ENCODE measurements at places on chromosomes 5 and 9.

DNA sequence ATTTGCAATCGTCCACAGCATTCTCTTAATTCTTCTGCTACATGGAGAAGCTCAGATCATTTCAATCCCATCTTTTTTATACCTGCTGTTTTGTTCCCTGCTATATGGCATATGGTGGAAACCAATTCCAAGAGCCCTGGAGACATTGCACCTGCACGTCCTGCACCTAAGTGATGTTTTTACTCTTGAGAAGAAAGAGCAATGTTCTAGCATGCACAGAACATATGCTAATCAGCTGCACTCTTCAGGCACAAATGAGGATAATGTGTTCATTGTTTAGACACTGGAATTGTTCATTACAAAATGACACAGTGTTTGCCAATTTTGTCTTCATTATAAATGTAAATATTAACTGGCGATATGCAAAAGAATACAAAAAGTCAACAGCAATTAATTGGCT, 935.8 kb downstream of the TLE4 start:
- no peak for DNase-seq

DNA sequence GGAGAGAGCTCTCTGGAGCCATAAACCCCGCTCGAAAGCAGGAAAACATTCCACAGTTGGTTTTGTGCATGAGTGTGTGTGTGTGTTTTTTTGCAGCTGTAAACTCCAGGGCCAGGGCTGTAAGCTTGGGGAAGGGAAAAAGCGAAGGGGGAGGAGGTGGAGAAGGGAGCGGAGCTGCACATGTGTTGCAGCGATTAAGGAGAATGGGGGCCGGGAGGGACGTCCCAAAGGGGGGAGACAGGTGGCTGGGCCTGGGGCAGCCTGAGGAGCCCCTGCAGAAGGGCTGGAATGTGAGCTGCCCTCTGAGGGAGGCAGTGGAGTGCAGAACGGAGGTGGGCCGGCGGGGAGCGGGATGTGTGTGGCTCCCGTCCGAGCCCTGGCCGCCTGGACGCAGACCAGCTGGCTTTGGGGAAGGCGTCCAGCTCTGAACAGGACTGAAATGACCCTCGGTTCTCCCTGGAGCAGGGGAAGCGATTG, 2.7 kb upstream of the MYMK start:
- DNase-seq: no peak

DNA sequence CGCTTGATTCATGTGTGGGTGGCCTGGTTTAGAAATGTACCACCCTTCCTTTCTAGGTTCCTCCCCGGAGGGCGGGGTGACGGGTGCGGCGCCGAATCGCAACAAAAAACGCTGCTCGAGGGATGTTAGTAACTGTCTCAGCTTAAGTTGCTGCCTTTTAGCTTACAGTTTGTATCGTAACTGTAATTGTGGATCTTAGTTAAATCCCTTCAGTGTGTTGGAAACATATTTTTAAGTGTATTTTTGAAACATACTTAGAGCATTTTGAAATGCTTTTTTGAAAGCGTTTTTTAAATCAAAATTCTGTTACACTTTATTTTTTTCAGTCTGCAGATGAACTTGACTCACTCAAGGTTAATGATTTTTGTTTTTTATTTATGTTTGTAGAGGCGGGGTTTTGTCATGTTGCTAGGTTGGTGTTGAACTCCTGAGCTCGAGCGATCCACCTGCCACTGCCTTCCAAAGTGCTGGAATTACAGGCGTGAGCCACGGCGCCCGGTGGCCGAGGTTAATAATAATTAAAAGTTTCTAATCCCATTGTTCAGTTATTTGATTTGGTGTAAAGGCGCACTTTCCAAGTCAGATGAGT, 997 bp upstream of the CHD1 start:
- no peak for DNase-seq

DNA sequence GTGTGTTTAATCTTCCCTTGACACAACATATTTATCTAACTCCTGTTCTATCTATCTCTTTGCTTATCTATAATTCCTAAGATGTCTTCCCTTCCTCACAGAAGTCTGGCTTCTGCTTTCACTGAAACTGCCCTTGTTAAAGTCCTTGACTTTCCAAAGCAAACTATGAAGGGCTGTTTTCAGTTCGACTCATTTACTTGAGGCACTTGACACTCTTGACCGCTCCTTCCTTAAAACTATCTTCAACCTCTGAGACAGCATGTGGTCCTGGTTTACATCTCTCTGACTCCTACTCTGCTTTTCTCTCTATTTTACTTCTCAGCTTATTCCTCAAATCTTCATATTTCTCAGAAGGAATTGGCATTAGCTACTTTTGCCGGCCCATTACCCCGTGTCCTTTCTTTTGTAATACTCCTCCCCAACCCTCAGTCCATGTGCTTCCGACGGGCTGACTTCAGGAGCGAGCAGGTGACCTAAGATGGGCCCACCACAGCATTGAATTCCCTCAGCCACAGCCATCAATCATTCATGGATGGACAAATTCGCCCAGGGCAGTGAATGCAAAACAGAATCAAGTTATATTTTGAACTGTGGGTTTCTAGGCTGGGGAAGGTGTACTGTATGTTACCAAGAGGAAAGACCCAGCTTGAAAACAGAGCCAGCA, 1089.2 kb downstream of the PTPRD start:
- no peak for DNase-seq

- no peak for DNase-seq
Observed at GRCh38 chr5:180423598-180423997, 70.5 kb upstream of the GFPT2 start.

DNA sequence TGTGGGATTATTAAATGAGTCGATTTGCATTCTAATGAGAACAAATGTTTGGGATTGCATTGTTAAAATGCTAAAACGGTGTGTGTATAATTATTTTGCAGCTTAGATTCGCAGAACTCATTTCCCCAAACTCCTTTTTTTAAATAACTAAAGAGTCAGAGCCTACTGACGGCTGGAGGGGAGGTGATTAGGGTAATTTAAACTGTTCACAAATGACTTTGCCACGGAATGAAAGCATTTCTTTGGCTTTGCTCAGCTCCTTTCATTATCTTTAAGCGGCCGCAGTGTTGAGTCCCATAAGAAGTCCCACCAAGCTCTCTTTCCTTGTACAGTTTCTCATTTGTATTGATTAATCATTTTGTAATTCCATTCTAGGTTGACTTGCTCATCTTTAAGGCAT, 1632.8 kb downstream of the MAT2B start:
- no peak for DNase-seq

GRCh38 chr5:95921501-95921900, 40.1 kb downstream of the ELL2 start:
- DNase-seq: no peak

All from inflammatory macrophage treated with lipopolysaccharide for 4 hours (primary cell).